Activated T-helper 1 cell treated with anti-CD3 and anti-CD28 coated beads, Interleukin-2, amount 50 U/mL, for 16 hours (primary cell): ENCODE measurements at places on chromosomes 5 and 9.

DNA sequence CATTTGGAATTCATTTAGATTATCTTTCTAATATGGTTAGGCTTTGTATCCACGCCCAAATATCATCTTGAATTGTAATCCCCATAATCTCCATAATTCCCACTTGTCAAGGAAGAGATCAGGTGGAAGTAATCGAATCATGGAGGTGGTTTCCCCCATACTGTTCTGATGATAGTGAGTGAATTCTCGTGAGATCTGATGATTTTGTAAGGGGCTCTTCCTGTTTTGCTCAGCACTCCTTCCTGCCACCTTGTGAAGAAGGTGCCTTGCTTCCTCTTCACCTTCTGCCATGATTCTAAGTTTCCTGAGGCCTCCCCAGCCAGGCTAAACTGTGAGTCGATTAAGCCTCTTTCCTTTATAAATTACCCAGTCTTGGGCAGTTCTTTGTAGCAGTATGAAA lies 527.5 kb upstream of the ARRDC3 start:
- no peak for DNase-seq

DNA sequence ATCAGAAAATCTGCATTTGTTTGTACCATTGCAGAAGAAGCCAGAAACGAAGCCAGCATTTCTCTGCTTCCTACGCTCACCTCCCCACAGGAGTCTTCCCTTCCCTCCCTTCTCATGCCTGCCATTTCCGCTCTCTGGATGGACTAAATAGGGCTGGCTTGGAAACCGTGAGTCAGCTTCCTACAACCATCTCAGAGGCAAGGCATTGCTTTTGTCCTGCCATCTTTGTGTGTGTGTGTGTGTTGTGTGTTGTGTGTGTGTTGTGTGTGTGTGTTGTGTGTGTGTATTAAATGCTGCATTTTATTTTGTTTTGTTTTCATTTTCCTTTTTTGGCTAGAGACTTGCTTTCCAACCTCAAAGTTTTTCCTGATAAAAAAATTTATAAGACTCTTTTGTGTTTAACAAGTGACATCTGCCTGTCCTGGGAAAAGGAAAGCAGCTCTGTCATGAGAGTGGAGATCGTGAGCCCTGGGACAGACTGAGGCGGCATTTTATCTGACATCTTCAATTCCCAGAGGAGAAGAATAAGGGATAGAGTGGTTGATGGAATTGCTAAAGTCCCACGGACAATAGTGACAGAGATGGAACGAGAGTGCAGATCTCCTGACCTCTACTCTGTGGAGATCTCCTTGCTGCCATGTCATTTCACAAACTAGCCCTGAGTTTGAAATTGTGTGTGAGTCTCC lies 7.5 kb upstream of the EGFLAM start:
- DNase-seq: no peak

- DNase-seq: no peak
Observed at GRCh38 chr9:110308633-110309038, 29.0 kb downstream of the TXNDC8 start.

- DNase-seq: no peak
Observed at GRCh38 chr5:56422076-56422762, 189.1 kb upstream of the ANKRD55 start.

DNA sequence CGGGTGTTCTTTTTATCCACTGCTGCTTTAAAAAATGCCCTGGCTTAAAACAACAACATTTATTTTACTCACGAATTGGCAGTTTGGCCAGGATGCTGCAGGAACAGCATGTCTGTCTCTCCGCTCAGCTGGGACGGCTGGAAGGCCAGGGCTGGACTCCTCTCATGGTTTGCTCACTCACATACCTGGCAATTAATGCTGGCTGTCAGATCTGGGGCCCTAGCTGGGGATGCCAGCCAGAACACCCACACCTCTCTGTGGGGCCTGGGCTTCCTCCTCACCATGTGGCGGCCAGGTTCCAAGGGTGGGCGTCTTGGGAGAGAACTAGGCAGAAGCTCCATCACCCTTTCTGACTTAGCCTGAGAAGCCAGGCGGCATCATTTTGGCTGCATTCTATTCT lies 189.1 kb upstream of the IL12B start:
- no peak for DNase-seq

GRCh38 chr5:79691007-79691406 lies 1.4 kb downstream of the CMYA5 start:
- no peak for DNase-seq

DNA sequence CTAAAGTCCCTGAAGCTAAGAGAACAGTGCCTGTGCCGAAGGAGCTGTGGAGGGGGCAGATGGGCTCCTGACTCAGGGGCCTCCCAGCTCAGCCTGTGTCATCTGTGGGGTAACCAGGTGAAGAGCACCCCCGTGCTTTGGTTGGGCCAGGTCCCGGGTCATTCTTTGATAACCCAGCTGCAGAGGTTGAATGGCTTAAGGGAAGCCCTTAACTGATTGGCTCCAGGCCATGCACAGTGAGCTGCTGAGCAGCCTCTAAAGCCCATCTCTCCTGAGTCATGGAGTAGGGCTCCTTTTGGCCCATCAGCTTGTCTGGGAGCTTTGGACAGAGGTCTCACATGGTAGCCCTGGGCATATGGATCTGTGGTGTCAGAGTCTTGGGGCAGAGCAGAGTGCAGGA lies 28.7 kb downstream of the COL27A1 start:
- no peak for DNase-seq

GRCh38 chr9:125262294-125262991 lies 817 bp downstream of the GAPVD1 start:
- DNase-seq: no peak

DNA sequence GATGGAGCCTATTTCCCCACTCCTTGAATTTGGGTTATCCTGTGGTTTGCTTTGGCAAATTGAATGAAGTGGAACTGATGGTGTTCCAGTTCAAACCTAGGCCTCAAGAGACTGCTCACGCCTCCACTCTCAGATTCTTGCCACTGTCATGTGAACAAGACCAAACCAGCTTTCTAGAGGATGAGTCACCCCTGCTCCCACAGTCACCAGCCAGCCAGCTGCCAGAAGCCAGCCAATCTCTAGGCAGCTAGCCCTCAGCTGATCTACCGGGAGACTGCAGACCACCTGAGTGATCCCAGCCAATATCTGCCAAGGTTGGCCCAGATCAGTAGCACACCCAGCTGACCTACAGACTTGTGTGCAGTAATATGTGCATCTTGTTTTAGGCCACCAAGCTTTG lies 300.6 kb downstream of the TMEM38B start:
- DNase-seq: no peak

DNA sequence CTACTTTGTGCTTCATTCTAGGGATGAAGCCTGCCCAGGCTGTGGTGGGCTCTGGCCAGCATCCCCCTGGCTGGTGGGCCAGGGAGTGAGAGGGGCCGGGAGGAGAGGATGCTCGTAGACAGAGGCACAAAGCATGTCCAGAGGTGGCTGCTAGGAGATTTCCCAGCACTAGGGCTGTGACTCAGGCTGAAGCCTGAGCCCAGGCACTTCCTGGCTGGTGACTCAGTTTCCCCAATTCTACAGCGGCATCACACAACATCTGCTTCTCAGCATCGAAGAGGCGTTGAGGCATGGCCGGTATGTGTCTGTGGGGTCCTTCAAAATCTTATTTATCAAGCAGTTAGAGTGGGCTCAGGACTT lies 55.6 kb downstream of the DUSP1 start:
- DNase-seq: no peak

- no peak for DNase-seq
Observed at GRCh38 chr9:110370315-110370714, 32.7 kb upstream of the TXNDC8 start.

- no peak for DNase-seq
Observed at GRCh38 chr5:146284016-146284415, 54.6 kb upstream of the POU4F3 start.

GRCh38 chr9:23907343-23907742 lies 81.3 kb upstream of the ELAVL2 start:
- no peak for DNase-seq

DNA sequence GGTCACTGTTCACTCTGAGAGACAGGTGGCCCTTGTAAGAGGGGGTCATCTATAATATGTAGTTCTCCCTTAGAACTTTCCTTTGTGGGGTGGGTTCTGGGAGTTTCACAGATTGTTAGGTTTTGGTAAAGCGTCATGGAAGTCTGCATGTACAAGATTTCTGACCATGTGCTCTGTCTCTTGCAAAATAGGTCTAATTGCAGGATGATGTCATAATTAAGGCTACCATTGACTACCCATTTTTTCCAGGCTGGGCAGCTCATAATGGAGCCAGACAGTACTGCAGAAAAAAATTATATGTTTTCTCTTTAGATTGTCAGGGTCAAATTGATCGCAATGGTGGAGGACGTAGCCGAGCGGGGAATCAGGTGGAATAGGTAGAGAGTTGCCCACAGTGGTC lies 3.7 kb upstream of the GM2A start:
- DNase-seq: no peak

DNA sequence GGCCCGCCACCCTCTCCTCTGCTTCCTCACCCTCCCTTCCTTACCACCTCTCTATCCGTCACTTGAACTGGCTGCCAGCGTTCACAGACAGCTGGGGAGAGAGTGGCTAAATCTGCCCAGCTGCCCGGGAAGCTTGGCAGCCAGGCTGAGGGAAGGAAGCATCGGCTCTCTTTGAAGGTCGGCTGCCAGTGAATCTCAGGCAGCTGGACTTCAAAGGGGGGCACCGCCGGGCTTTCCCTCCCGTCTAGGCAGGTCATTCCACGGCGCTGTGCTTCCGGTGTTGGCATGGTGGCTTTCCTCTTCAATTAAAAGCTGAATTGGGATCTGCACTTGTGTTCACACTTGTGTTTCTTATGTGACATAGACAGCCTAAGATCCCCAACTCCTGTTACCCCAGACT lies 174.0 kb downstream of the GDNF start:
- no peak for DNase-seq

- DNase-seq: no peak
Observed at GRCh38 chr5:78509884-78510769, 138.4 kb downstream of the LHFPL2 start.

DNA sequence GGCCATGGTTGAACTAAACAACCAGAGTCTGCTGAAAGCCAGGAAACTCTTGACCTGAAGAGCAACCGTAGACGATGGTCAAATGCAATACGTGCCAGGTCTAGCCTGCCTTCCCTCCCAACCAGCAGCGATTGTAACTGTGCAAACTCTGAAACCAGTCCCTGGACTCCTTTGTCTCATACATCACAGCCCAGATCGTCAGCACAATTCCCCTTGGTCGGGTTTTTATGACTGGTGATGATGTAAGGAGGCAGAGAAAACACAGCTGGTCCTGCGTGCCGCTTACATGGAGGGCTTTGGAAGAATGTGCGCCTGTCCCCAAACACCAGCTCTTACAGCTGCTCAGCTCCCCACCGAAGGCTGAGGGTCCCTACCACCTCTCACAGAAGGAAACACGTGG lies 24.6 kb downstream of the SMIM23 start:
- DNase-seq: no peak

GRCh38 chr9:116499986-116500871 lies 186.9 kb upstream of the TRIM32 start:
- no peak for DNase-seq

- DNase-seq: no peak
Observed at GRCh38 chr5:157917491-157917890, 58.5 kb upstream of the CLINT1 start.

- DNase-seq: no peak
Observed at GRCh38 chr5:81552852-81553566, 159.1 kb upstream of the ACOT12 start.

GRCh38 chr5:74233571-74233970 lies 407.0 kb downstream of the ENC1 start:
- DNase-seq: no peak

DNA sequence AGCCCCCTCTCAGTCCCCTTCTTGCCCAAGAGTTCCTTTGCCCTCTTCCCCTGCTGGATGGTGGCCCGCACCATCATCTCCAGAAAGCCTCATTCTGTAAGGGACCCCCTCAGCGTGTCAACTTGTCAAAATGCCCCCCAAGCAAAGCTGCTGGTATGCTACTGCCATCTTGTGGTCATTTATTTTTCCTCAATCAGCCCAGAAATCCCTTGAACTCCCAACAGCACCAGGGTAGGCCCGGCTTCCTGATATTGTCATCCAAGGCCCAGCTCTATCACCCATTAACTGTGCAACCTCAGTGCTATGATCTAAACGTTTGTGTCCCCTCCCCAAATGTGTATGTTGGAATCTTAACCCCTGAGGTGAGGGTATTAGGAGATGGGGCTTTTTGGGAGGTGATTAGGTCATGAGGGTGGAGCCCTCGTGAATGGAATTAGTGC lies 53.2 kb upstream of the FBXW11 start:
- no peak for DNase-seq

- DNase-seq: no peak
Observed at GRCh38 chr5:132468656-132469379, 21.8 kb downstream of the IRF1 start.

- DNase-seq: no peak
Observed at GRCh38 chr9:115042781-115043509, 75.0 kb downstream of the TNC start.

DNA sequence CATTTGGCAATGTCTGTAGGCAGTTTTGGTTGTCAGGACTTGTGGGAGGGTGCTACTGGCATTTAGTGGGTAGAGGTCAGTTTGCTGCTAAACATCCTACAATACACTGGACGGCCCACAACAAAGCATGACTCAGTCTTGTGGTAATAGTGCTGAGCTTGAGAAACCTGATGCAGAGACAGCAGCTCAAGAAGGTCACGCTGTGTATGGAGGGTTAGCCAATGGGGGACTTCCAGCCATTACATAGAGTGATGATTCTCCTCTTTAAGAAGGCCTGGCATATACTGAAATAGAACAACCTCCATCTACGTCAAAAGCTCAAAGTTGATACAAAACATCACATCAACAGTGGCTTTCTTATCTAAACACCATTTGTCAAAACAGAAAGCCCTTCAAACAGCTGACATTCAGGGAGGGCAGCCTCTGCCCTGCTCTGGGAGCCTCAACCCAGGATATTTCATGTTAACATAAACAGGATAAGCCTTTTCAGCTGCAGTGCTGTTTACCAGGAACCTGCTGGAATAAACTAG lies 143.0 kb downstream of the GPBP1 start:
- DNase-seq: no peak

DNA sequence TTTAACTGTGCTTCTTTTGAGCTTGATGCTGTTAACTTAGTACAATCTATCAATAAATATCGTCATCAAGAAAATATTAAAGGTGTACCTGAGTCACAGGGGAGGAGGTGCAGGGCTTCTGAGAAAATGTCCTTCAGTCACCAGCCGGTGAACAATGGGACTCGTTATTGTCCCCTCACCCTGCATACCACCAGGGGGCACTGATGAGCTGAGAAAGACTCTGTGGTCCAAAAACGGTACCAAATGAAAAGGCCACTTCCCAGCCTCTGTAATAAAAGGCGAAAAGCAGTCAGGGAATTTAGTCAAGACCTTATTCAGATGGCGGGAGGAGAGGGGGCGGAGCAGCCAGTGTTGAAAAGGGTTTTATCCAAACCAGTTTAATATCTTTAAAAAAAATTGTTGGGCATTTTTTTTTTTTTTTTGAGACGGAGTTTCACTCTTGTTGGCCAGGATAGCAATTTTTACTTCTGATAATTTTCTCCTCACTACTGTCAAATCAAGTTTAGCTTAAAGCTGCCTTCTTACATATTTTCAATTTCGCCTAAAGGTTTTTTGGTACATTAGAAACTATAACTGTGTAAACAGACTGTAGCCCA lies 271.9 kb upstream of the ADAMTS16 start:
- no peak for DNase-seq

GRCh38 chr5:112795944-112796678 lies 58.4 kb downstream of the APC start:
- DNase-seq: no peak
